ENCODE measurements at places on chromosomes 7 and 10. TPM values are rescaled to one million over a fixed set of nuclear protein-coding genes. Genes with fewer than 3 reads are reported as not detected.
A peak's percentile ranks its signal among the peaks of the same experiment; 100 is the strongest.

Gene GNGT1
- not detected for total RNA-seq

Gene MCM10
- 3.5 TPM for total RNA-seq

Gene ALOX5
- not detected for total RNA-seq

Gene PAX2
- total RNA-seq = not detected

Gene DPYSL4
- 0.21 TPM for total RNA-seq

Gene PFKP
- total RNA-seq = 164 TPM

Gene MAT1A
- total RNA-seq = not detected

Gene C10orf105
- not detected for total RNA-seq

Gene GPR37
- total RNA-seq = 1.9 TPM

- H3K27me3 ChIP-seq = no peaks in the 10 kb centered on the region
- no peak for DNase-seq
- no peak overlapping the region for H3K4me3 ChIP-seq
- H3K27ac ChIP-seq = no peak overlapping the region
Measured at GRCh38 chr10:103204353-103205255, 11.5 kb upstream of the NT5C2 start.

GRCh38 chr10:80681142-80681541 lies 143.4 kb downstream of the SH2D4B start:
- H3K27me3 ChIP-seq = no peaks in the 10 kb centered on the region
- DNase-seq = no peak
- H3K4me3 ChIP-seq = no peak overlapping the region
- H3K36me3 ChIP-seq = peaks cover 6% of the 10 kb centered on the region

DNA sequence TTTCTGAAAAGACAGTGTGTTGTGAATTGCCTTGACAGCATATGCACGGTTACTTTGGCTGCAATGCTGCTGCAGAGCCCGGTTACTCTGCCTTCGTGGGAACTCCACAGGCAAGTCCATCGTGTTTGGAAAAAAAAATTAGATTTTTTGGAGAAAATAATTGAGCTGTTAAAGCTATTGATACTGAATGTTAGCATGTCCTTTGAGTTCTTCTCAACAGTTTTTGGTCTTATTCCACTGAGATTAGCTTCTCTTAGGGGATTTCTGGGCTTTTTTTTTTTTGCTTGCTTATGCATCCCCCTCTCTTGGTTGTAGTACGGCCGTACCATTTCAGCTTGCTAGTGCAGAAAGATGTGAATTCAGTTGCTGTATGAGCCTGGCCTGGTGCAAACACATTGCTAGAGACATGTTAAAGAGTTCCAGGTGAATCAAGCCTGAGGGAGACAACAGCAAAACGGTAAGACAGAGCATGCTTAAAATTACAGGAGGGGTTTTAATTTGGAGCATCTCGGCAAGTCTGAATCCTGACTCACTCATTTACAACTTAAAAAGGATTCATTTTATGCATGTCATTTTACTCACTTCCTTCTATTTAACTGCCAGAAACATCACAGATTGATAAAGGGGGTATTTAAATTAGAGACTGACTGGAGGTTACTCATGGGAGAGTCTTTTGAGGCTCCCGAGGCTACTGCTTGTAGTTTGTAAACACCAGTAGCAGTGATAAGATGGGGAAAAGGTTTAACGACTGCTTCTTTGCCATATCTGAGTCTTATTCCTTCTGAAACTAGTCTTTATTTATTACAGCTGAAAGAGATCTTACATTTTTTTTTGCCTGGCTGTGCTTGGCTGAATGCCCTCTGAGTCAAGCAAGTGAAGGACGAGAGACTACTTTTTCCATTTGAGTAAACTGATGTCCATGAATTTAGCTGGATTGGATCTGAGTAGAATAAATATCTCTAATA lies 113.7 kb downstream of the CDK14 start:
- DNase-seq = peak; percentile 11
- no peaks in the 10 kb centered on the region for H3K36me3 ChIP-seq
- H3K4me3 ChIP-seq = peak overlapping the region; percentile 15

- peaks cover 14% of the 10 kb centered on the region for H3K4me1 ChIP-seq
- H3K4me3 ChIP-seq = no peak overlapping the region
- no peak overlapping the region for H3K27ac ChIP-seq
- no peak for DNase-seq
- H3K27me3 ChIP-seq = no peaks in the 10 kb centered on the region
Measured at GRCh38 chr10:100374200-100374655, 27.2 kb downstream of the SCD start.

DNA sequence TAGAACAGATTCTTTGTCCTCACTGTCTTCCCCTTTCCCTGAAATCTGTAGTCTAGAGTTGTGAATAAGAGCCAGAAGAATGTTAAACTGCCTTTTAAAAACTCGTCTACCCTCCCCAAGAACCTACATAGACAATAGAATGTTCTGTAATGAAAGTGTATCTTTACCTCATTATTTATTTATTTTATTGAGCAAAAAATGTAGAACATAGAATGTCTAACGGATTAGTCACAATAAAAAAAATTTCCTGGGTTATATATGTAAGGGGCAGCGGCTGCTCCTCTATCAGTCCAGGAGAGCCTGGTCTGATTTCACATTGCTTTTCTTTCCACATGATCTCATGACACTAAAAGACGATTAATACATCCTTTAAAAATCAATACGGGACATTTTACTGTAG lies 135.7 kb downstream of the SDK1 start:
- peak overlapping the region; percentile 74 for H3K27ac ChIP-seq
- peak overlapping the region; percentile 48 for H3K4me3 ChIP-seq
- peaks cover 48% of the 10 kb centered on the region for H3K4me1 ChIP-seq
- DNase-seq = peak; percentile 67

DNA sequence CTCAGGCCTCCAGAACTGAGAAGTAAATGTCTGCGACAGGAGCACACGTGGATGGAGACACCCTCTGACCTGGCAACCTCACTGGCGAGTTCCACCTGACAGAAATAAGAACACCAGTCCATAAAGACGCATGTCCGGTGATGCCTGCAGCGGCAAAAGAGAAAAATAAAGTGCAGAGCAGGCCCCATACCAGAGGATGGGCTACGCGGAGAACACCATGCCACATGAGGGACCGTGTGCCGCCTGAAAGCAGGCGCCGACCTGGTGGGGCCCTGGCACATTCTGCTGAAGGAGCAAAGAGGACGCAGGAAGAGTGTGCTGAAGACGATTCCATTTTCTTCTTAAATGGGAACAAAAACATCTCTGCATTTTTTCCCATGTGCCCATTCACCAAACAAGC lies 105.0 kb downstream of the VIPR2 start:
- no peaks in the 10 kb centered on the region for H3K36me3 ChIP-seq
- no peak for DNase-seq
- no peak overlapping the region for H3K4me3 ChIP-seq
- no peak overlapping the region for H3K27ac ChIP-seq

GRCh38 chr10:100022403-100022802 lies 12.7 kb upstream of the DNMBP start:
- DNase-seq = peak; percentile 46
- H3K4me1 ChIP-seq = no peaks in the 10 kb centered on the region
- no peaks in the 10 kb centered on the region for H3K36me3 ChIP-seq

GRCh38 chr7:152046531-152046930 lies 21.1 kb downstream of the GALNT11 start:
- H3K27me3 ChIP-seq = no peaks in the 10 kb centered on the region
- no peak for DNase-seq
- no peaks in the 10 kb centered on the region for H3K4me1 ChIP-seq

DNA sequence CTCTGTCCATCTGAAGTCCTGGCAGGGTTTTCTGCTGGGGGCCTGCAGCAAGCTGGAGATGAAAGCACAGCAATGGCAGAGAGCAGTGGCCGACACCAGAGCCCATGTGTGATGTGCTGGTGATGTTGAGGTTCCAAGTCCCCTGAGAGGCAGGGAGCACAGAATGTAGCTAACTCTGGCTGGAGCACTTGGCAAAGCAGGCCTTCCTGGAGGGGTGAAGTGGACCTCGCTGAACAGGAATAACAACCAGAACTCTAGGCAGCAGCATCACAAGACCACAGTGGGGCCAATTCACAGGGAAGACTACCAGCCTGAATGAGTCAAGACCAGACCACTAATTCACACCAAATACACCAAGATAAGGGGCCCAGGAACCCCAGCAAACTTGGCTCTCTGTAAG lies 22.8 kb upstream of the MSMB start:
- H3K4me1 ChIP-seq = no peaks in the 10 kb centered on the region
- H3K36me3 ChIP-seq = no peaks in the 10 kb centered on the region
- no peak overlapping the region for H3K4me3 ChIP-seq
- no peaks in the 10 kb centered on the region for H3K27me3 ChIP-seq
- no peak overlapping the region for H3K27ac ChIP-seq

- H3K27ac ChIP-seq = no peak overlapping the region
- H3K4me3 ChIP-seq = no peak overlapping the region
- H3K27me3 ChIP-seq = peaks cover 62% of the 10 kb centered on the region
Measured at GRCh38 chr10:43796781-43797180, 148.1 kb upstream of the ZNF32 start.

- peaks cover 20% of the 10 kb centered on the region for H3K4me1 ChIP-seq
- DNase-seq = no peak
- no peak overlapping the region for H3K4me3 ChIP-seq
- H3K27ac ChIP-seq = no peak overlapping the region
- H3K36me3 ChIP-seq = peaks cover 38% of the 10 kb centered on the region
Measured at GRCh38 chr7:129909669-129910068, 43.1 kb downstream of the UBE2H start.

DNA sequence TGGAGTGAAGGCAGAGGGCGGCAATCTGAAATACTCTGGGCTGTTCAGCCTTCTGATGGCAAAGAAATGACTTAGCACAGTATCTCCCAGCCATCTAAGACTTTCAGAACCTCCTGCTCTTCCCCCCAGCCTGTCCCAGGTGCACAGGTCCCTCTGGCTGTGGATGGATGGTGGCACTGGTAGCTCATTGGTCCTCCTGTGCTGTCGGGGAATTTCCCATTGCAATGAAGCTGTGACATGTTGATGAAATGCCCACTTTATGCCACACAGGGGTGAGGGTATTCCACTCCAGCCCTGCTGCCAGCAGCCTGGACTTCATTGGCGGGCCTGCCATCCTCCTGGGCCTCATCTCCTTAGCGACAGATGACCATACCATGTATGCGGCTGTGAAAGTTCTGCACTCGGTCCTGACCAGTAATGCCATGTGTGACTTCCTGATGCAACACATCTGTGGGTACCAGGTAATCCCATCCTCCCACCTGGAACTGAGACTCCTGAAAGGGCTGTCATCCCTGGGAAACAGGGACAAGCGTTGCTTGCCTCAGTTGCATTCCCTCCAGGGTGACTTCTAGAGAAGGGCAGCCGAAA lies 105.9 kb downstream of the WDFY4 start:
- H3K36me3 ChIP-seq = no peaks in the 10 kb centered on the region
- no peak overlapping the region for H3K27ac ChIP-seq
- peaks cover 8% of the 10 kb centered on the region for H3K4me1 ChIP-seq
- DNase-seq = no peak
- peaks cover 42% of the 10 kb centered on the region for H3K27me3 ChIP-seq

- peak overlapping the region; percentile 71 for H3K4me3 ChIP-seq
- peaks cover 20% of the 10 kb centered on the region for H3K4me1 ChIP-seq
- H3K27ac ChIP-seq = peak overlapping the region; percentile 86
Measured at GRCh38 chr7:99331002-99331401, 5.3 kb downstream of the ARPC1A start.

DNA sequence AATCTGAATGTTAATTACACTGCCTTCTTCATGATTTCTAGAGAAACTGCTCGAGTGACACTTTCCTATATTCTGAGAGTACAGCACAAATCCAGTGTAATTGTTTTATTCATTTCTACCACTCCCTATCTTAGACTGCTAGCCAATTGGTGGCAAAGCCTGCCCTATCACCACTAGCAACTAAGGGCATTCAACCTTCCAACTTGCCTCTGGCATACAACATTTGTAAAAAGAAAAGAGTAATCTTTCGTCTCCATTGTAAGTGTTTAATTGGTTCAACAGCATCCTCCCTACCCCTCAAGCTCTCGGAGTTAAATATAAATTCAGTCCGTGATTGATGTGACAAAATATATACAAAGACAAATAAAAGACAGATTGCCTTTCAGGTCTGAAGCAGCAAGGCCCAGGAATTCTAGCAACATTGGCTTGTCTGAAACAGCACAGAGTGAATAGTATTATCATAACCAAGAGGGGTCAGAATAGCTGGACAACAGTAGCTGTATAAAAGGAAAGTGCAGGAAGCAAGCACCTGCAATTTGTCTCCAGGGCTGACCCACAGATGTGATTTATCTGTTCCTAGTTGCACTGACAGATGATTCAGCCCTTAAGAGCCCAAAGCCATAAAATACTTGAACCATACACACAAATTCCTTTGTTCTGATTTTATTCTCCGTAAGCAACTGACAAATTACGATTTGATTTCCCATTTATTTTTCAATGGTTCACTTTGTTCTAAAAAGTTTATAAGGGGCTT lies 47.6 kb upstream of the ANKRD1 start:
- H3K27ac ChIP-seq = no peak overlapping the region
- no peaks in the 10 kb centered on the region for H3K27me3 ChIP-seq
- DNase-seq = peak; percentile 55
- H3K4me1 ChIP-seq = peaks cover 22% of the 10 kb centered on the region

DNA sequence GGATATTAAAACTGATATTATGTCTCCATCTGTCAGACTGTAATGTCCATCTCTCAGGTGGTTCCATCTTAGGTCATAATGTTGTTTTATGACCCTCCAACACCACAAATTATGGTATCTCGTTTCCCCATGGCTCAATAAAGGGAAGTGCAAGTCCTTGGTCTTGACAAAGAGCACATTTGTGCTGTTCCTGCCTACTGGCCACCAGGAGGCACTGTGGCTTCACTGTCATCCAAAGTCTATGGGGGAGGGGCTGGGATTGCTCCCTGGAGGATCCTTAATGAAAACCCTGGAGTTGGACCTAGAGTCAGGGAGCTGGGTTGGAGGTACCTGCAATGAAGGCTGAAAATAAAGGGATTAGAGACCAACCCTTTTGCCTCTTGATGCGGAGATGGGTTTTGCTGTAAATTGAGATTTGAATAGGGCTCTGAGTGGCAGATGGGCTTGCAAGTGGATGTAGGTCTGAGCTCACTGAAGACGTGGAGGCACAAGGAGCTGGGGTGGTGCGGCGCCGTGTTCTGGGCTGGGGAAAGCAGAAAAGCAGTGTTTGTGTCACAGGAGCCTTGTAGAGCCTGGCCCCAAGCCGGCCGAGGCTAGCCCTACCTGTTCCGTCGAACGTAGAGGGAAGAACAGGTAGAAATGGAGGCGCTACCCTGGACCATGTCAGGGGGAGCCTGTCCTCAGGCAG lies 180.5 kb upstream of the PRSS58 start:
- DNase-seq = peak; percentile 68
- peaks cover 7% of the 10 kb centered on the region for H3K36me3 ChIP-seq
- H3K4me3 ChIP-seq = no peak overlapping the region
- H3K27me3 ChIP-seq = peaks cover 13% of the 10 kb centered on the region

- H3K27me3 ChIP-seq = no peaks in the 10 kb centered on the region
- no peak for DNase-seq
Measured at GRCh38 chr7:149444287-149444686, 16.6 kb downstream of the ZNF777 start.

DNA sequence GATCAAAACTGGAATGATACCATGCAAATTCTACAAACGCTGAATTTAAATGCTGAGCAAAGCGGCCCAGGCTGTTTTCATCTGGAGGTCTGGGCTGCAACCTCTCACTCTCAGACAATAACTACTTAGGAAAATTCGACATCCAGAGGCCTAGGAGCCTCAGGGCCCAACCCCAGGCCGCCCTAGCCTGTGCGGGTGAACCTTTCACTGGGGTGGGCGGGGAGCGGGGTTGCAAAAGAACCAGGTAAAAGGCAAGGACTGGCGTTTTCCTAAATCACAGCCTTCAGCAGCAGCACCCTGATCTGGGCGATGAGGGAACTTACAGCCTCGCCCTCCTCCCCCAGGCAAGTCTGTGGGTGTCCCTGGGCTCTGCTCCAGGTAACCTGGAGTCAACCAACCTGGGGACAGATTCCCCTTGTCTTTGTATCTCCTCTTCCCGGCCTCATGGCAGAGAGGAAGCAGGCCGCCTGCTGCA lies 33.4 kb downstream of the CALML5 start:
- H3K36me3 ChIP-seq = peaks cover 23% of the 10 kb centered on the region
- peaks cover 25% of the 10 kb centered on the region for H3K4me1 ChIP-seq
- no peak for DNase-seq
- H3K4me3 ChIP-seq = peak overlapping the region; percentile 43
- H3K27ac ChIP-seq = peak overlapping the region; percentile 78
